ENCODE measurements at places on chromosomes 1 and 21.

GRCh38 chr1:170134521-170134920, 11.2 kb upstream of the NTMT2 start:
- no peak for DNase-seq

GRCh38 chr1:1297802-1298424, 9.8 kb downstream of the ACAP3 start:
- no peak for DNase-seq

DNA sequence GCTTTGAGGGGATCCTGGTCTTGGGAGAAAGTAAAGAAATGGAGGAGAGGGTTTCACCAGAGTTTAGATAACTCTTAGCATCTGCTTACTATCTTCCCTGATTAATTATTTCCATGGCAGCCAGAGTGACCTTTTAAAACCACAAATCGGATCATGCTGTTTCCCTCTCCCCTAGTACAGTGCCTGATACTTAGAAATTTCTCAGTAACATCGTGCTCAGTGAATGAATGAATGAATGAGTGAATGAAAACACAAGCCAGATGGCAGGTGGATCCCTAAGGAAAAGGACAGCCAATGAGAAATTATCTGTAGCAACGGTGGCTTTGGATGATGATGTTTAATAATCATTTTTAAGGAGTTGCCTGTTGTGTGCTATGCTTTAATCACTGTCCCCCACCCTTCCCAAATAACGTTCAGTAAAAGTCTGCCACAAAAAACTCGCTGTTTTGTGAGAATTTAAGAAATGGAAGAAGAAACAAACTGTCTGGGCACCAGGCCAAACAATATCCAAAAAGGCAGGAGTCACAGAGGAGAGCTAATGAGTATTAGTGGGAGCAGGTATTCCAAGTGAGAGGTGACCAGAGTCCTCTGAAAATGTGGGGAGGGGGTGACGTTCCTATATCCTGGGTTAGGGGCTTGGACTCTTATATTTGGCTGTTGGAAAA, 737 bp upstream of the SMAP2 start:
- DNase-seq = no peak

DNA sequence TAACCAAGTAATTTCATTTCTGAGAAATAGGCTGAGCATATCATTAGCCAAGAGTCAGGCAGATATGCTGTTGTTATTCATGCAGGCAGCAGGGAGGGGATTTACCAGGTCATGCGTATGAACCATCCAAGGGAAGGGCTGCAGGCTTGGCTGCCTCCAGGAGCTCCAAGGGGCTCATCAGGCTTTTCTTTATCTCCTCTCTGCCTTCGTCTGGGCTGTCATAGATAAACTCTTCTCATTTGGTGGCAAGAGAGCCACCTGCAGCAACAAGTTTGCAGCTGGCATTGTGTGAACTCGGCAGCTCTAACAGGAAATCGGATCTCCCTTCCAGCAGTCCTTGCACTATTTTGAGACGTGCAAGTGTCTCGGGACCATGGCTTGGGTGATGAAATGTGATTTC, 7.5 kb downstream of the CCDC27 start:
- DNase-seq = no peak

GRCh38 chr1:9500756-9501754, 38.2 kb upstream of the SLC25A33 start:
- no peak for DNase-seq

DNA sequence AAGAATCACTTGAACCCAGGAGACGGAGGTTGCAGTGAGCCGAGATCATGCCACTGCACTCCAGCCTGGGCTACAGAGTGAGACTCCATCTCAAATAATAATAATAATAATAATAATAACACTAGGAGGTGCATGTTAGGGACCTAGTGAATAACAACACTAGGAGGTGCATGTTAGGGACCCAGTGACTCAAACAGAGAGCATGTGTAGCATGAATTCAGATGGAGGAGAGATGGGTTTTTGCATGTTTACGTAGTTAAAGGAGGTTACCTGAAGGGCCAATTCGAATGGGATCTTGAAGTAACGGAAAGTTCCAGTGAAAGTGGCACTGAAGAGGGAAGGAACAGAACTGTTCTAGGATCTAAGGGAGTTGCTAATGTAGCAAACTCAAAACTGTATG, 7.1 kb upstream of the KCNK1 start:
- DNase-seq = no peak

DNA sequence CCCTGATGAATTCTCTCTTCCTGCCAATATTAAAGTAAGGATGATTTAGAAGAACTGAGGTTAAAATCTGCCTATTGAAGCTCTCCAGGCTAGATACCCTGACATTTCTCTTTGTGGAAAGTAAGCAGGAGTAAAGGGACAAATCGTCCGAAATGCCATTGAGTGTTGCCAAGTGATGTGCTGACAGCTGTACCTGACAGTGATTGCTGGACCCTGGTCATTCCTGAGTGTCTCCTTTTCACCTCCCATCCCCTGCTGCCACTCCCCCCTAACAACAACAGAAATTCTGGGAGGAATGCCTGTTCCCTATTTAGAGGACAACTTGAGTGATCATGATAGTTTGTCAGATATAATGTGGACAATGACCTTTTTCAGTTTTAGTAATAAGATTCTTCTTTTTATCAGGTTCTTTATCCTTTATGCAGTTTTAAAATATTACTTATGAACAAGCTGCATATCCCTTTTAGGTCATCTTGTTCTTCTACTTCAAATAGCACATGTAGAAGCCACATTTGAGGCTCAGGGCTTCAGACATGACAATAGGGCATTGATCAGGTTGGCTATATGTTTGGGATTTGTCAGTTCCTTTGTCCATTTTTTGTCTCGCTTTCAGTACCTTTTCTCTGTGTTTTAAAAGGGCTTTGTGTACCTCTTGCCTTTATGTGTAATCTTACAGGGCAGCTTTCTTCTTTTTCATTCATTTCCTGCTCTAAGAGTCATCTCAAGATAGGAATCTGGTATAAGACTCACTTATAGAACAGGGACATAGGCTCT, 56.0 kb downstream of the ITSN1 start:
- DNase-seq = no peak

GRCh38 chr1:172662464-172663109, 3.7 kb downstream of the FASLG start:
- peak; percentile 78 for DNase-seq

DNA sequence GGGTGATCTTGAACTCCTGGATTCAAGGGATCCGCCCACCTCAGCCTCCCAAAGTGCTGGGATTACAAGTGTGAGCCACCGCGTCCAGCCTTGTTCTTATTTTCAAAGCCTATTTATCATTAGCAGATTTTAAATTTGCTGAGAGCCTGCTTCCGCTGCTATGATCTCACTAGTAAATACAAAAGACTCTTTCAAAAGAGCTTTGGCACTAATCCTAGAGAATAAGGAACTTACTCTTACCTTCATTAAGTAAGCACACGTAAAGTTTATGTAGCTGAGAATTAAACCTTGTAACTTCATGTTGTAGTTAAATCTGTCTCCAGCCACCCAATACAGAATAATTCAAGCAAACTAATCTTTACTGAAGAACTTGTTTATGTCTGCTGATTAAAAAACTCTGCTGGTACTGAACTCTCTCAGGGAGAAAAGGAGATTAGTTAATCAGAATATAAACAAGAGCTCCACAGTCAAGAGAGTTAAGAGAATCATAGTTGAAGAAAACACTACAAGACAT, 72.3 kb downstream of the RUSC1 start:
- no peak for DNase-seq

- DNase-seq = no peak
Observed at GRCh38 chr1:226314055-226314454, 5.1 kb upstream of the LIN9 start.

DNA sequence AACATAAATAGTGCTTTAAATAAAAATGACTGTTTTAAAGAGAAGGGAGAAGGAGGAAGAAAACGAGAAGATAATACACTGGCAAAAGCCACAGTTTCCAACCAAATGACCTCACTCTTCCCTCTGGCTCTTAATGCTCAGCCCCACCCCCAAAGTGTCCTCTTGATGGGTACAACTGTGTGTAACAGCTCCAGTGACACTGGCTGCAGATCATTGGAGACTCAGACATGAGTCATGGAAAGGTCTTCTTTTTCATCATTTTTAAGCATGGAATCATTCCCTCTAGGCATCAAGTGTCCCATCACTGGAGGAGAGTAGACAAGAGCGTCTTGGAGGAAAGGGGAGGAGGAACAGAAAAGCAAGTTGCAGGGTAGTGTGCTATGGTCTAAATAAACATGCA, 333.0 kb downstream of the PAPPA2 start:
- DNase-seq = no peak

DNA sequence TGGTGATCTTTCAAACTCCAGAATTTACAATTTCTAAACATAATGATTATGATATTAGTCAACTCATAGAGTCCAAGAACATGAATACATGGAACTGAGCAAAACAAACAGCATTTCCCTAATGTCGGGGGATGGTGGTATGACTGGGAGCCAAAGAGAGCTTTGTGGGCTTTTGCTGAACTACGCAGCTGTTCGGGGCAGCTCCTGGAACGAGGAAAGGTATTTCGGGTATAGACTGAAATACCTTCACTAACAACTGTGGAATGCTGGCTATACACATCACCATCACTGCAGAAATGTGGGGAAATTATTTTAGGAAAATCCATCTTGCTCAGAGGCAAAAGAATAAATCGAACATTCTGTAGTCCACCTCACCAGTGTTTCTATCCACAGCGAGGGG, 30.2 kb upstream of the VPS26C start:
- DNase-seq = no peak

- no peak for DNase-seq
Observed at GRCh38 chr1:183200451-183200850, 14.4 kb downstream of the LAMC2 start.

- no peak for DNase-seq
Observed at GRCh38 chr1:70864302-70864701, 183.3 kb downstream of the PTGER3 start.

GRCh38 chr1:177442584-177442983, 271.8 kb downstream of the BRINP2 start:
- DNase-seq = no peak

- no peak for DNase-seq
Observed at GRCh38 chr1:66119148-66119547, 326.5 kb downstream of the PDE4B start.

DNA sequence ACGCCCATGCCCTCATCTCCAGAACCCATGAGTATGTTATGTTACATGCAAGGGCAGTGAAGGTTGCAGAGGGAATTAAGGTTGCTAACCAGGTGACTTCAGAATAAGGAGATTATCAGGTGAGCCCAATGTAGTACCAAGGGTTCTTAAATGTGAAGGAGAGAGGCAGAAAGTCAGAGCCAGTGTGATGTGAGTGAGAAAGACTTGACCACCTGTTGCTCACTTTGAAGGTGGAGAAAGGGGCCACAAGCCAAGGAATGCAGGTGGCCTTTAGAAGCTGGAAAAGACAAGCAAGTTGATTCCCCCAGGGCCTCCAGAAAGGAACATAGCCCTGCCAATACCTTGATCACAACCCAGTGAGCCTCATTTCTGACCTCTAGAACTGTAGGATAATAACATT, 84.7 kb upstream of the CLDN14 start:
- no peak for DNase-seq

GRCh38 chr1:96313216-96313615, 408.4 kb upstream of the PTBP2 start:
- DNase-seq = no peak

GRCh38 chr1:109025694-109026093, 16.2 kb downstream of the WDR47 start:
- no peak for DNase-seq

DNA sequence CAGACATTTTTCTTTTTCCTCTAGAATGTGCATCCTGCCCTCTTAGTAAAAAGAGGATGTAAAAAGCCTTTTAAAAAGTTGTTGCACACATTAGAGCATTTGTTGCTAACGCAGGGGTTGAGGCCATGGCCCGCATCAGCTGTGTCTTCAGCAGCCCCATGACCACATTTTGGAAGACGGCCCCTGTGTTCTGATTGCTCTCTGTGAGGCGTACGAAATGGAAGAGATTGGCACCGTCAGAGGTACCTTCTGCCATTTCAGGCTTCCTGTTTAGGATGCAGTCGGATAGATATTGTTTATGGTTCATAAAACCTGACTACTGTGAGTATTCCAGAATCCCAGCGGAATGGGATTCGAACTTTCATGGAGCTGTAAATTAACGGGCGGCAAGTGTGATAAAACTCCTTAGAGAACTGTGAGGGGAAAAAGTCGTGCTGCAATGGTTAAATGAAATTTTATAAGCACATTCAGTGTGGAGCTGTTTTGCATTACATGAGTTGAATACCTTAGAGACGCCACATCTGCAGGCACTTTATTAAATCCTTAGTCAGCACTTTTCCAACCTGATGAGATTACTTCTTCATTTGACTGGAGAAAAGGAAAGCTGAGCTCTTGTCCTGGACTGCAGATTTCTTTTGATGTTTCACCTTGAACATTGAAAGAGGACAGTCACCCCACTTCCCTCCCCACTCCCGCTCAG, 273.9 kb downstream of the TM2D1 start:
- no peak for DNase-seq

DNA sequence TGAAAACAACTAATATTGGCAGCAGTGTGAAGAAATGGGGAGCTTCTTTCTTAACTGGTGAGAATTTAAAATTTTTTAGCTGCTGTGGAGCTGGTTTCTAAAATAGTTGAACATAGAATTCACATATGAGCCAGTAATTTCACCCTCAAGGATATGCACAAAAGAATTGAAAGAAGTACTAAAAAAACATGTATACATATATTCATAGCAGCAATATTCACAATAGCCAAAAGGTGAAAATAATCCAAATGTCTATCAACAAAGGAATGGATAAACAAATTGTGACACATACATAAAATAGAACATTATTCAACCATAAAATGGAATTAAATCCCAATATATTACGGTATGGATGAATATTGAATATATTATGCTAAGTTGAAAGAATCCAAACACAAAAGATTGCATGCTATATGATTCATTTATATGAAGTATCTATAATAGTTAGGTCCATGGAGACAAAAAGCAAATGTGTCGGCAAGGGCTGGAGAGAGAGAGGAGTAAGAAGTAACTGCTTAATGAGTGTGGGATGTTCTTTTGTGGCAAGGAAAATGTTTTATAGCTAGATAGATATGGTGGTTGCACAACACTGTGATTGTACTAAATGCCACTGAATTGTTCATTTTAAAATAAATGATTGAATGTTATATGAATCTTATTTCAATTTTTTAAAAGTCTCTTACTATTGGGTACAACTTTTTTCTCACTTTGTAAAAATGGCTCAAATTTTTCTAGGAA, 14.8 kb upstream of the COL11A1 start:
- no peak for DNase-seq

DNA sequence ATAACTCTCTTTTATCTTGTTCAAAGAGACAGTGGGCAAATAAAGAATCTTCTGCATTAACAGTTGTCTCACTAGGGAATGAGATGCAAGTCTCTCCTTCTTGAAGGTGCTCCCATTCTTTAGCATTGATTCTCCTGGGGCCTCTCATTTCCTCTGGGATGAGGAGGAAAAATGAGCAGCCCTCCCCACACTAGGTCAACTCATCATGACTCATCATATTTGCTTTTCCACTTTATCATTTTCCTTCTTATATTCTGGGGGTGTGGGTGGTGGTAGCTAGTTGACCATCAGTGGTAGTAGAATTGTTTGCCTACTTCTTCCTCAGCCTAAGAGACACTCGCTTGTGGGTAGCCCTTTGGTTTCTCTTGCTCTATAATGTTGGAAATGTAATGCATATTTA, 182.0 kb upstream of the C1orf87 start:
- DNase-seq = no peak

- no peak for DNase-seq
Observed at GRCh38 chr1:211607754-211608473, 29.0 kb upstream of the SLC30A1 start.

GRCh38 chr1:152770411-152770810, 4.5 kb upstream of the LCE1F start:
- DNase-seq = no peak

- no peak for DNase-seq
Observed at GRCh38 chr1:244221991-244222390, 170.9 kb downstream of the ZBTB18 start.

GRCh38 chr1:43505077-43505780, 25.5 kb upstream of the PTPRF start:
- DNase-seq = no peak
